Spinal cord (tissue), 10 donors: ENCODE measurements at places on chromosomes 5 and 9. TPM values are rescaled to one million over a fixed set of nuclear protein-coding genes. Genes with fewer than 3 reads are reported as not detected.

Gene TMEM171
- total RNA-seq, result 0.20 TPM

Gene PKD2L2
- total RNA-seq, result not detected

Gene PNPLA7
- total RNA-seq, result 2.2 TPM

Gene FAM81B
- 2.4 TPM for total RNA-seq

Gene HMCN2
- 0.88 TPM for total RNA-seq

Gene RASA1
- 38.2 TPM for total RNA-seq

DNA sequence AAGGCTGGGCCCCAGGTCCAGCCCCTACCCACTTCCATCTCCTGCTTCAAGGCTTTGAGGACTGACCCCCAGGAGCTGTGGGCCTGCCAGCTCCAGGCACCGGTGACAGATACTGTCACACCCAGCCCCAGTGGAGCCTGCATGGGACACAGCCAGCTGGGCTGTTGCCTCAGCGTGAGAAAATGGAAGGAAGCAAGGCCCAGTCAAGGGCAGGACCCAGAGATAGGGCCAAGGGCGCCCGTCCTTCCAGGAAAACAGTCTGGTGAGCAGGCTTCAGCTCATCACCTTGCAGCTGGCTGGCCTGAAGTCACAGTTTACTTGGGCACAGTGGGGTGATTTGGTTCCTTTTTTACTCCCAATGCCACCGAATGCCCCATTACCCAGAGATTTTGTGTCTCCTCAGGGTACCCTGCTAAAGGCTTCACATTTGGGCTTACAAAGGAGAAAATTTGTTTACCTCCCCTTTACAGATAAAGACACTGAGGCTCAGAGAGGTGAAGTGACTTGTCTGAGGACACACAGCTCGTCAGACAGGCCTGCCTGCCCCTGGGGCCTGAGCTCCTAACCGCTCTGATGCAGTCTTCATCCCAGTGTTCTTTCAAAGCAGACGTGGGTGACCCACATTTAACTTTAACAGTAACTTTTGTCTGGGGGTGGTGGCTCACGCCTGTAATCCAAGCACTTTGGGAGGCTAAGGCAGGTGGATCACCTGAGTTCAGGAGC lies 21.5 kb upstream of the WDR38 start:
- no peaks in the 10 kb centered on the region for H3K36me3 ChIP-seq
- H3K27me3 ChIP-seq, result no peaks in the 10 kb centered on the region
- no peak for DNase-seq

- H3K4me1 ChIP-seq, result peaks cover 11% of the 10 kb centered on the region
- no peak for DNase-seq
- H3K4me3 ChIP-seq, result no peak overlapping the region
- H3K27ac ChIP-seq, result no peak overlapping the region
- H3K36me3 ChIP-seq, result no peaks in the 10 kb centered on the region
Measured at GRCh38 chr9:114524247-114524681, 19.0 kb upstream of the WHRN start.

DNA sequence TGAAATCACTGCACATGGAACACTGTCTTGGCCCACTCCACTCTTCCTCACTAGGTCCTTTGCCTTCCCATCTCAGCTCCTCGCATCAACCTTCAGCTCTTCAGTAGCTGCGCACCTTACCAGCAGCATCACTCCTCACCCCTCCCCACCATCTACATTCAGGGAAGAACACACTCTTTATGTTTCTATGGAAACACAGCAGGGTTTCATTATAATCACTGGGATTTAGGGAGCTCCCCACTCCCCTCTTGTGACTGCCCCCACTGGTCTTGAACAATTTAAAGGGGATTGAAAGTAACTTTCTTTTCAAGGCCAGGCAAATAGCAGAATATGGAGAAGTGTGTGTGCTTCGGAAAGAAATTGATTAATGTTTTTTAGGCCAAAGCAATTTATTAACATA lies 111.2 kb downstream of the INSYN2B start:
- H3K27ac ChIP-seq, result no peak overlapping the region
- H3K27me3 ChIP-seq, result no peaks in the 10 kb centered on the region

DNA sequence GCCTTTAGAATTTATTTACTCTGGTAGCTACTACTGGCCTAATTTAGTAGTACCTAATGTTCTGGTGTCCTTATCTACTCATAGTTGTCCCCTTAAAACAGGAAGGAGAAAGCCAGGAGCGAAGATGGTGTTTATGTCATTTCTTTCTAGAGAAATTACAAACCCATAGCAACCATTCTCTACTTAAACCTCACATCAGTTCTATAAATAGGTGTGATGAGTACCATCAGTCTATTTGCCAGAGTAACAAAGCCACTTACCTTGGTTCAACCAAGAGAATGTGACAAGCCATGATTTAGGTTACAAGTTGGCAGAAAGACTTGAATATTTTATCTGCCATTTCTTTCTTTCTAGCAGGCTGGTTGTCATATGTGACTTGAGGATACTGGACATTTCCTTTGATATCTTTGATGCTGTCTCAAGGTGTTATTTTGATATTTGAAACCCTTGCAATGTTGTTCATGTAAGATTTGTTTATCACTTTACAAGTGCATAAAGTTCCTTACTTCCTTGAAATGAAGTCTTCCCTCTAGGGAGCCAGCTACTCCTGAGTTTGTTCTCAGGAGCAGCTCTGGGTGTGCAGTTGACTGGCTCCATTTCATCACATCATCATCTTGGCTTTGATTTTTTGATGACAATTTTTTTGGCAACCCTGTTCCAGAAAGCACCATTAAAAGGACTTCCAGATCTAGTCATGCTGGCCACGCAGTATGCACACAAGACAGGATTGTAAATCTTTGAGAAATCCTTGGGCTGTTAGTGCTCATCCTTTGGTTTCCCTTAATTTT lies 286.8 kb downstream of the ARHGAP26 start:
- no peaks in the 10 kb centered on the region for H3K4me1 ChIP-seq
- H3K4me3 ChIP-seq, result no peak overlapping the region
- H3K36me3 ChIP-seq, result no peaks in the 10 kb centered on the region
- no peak for DNase-seq

- no peak for DNase-seq
- no peak overlapping the region for H3K27ac ChIP-seq
- peaks cover 11% of the 10 kb centered on the region for H3K4me1 ChIP-seq
- no peaks in the 10 kb centered on the region for H3K27me3 ChIP-seq
- H3K36me3 ChIP-seq, result no peaks in the 10 kb centered on the region
Measured at GRCh38 chr5:93349613-93350012, 231.4 kb downstream of the NR2F1-AS1 start.

DNA sequence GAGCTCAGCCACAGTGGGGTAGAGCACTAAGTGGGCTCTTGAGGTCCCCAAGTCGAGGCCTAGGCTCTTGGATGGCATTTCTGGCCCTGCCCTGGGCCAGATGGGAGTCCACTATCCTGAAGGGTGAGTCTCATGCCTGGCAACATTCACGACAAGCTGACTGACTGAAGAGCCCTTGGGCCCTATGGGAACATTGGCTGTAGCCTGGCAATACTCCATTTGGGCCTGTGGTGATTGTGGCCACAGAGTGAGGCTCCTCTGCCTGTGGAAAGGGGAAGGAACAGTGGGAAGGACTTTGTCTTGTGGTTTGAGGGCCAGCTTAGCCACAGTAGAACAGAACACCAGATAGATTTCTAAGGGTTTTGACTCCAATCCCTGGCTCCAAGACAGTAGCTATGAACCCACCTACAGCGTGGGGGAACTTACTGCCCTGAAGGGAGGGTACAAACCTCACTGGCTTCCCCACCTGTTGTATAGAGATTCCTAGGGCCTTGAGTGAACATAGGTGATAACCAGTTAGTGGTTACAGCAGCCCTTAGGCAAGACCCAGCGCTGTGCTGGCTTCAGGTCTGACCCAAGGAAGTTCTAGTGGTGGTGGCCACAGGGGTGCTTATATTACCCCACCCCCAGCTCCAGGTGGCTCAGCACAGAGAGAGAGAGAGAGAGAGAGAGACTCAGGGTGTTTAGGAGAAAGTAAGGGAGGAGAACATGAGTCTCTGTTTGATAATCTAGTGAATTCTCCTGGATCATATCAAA lies 72.4 kb downstream of the KIAA0825 start:
- H3K4me1 ChIP-seq, result peaks cover 5% of the 10 kb centered on the region
- no peak overlapping the region for H3K4me3 ChIP-seq
- no peak overlapping the region for H3K27ac ChIP-seq
- DNase-seq, result no peak
- H3K27me3 ChIP-seq, result no peaks in the 10 kb centered on the region
- no peaks in the 10 kb centered on the region for H3K36me3 ChIP-seq

GRCh38 chr9:75504721-75505120 lies 385.8 kb upstream of the PCSK5 start:
- H3K27me3 ChIP-seq, result no peaks in the 10 kb centered on the region
- no peaks in the 10 kb centered on the region for H3K4me1 ChIP-seq
- no peaks in the 10 kb centered on the region for H3K36me3 ChIP-seq
- no peak for DNase-seq
- no peak overlapping the region for H3K4me3 ChIP-seq

- H3K27me3 ChIP-seq, result peaks cover 9% of the 10 kb centered on the region
- DNase-seq, result no peak
- H3K4me3 ChIP-seq, result no peak overlapping the region
- H3K36me3 ChIP-seq, result no peaks in the 10 kb centered on the region
- H3K4me1 ChIP-seq, result peaks cover 9% of the 10 kb centered on the region
- no peak overlapping the region for H3K27ac ChIP-seq
Measured at GRCh38 chr5:42908086-42908485, 96.4 kb upstream of the SELENOP start.

DNA sequence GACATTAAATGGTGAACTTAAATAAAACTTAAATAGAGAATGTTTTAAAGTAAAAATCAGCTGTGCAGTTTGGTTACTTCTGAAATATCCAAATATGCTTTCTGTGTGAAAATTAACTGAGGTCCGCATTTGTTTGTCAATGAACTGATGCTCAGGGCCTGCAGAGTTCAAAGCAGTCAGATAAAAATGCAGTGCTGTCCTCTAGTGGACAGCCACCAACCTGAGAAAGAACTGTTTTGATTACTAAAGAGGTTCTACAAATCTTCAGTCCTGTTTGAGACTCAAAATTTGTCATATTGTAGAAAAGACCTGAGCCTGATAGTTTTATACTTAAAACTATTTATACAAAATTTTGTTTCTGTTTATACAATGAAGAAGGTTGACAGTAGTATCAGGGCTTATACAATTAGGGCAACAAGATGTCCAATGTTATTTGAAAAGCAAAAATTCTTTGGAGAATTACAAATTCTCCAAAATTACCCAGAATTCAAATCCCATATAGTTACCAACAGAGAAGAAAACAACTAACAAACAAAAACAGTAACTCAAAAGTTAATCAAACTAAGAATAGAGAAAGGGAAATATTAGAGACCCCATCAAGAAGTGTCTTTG lies 232.3 kb upstream of the TBCA start:
- DNase-seq, result no peak
- H3K27ac ChIP-seq, result no peak overlapping the region
- H3K4me1 ChIP-seq, result peaks cover 5% of the 10 kb centered on the region

- H3K4me1 ChIP-seq, result peaks cover 3% of the 10 kb centered on the region
- H3K27ac ChIP-seq, result no peak overlapping the region
- H3K27me3 ChIP-seq, result no peaks in the 10 kb centered on the region
- no peak for DNase-seq
- no peak overlapping the region for H3K4me3 ChIP-seq
Measured at GRCh38 chr9:107647611-107648010, 158.0 kb upstream of the KLF4 start.

- H3K4me3 ChIP-seq, result no peak overlapping the region
- H3K27me3 ChIP-seq, result no peaks in the 10 kb centered on the region
- no peak for DNase-seq
- no peak overlapping the region for H3K27ac ChIP-seq
Measured at GRCh38 chr5:134592141-134592746, 40.4 kb downstream of the SAR1B start.

DNA sequence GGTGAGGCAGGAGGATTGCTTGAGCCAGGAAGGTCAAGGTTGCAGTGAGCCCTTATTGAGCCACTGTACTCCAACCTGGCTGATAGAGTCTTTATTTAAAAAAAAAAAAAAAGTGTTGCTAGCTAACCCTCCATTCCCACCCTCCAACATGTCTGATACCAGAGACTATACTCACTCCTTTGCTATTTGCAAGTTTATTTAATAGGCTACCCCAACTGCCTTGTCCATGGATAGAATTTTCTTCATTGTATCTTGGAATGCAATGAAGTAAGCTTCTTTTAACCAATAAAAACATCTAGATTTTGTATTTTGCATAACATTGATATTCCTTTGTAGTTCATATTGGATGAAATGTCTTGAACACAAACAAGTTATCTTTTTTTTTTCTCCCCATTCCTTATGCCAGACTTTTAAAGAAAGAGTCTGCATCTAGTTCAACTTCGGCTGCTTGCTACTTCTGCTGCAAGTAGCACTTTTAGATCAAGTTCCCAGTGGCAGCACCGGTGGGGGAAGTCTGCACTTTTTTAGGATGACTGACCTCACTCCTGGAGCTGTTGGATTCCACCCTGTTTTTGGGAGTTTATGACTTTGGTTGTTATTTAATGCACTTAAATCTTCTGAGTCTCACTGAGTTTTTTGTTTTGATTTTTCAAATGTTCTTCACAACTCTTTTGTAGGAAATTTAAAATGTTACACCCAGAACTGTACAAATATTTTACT lies 112.5 kb downstream of the UHRF2 start:
- peak overlapping the region; percentile 22 for H3K27ac ChIP-seq
- no peak overlapping the region for H3K4me3 ChIP-seq
- DNase-seq, result no peak

GRCh38 chr5:100762108-100762507 lies 141.0 kb downstream of the ST8SIA4 start:
- no peak overlapping the region for H3K27ac ChIP-seq
- no peak for DNase-seq
- no peak overlapping the region for H3K4me3 ChIP-seq
- H3K4me1 ChIP-seq, result no peaks in the 10 kb centered on the region
